ENCODE measurements at places on chromosomes 2 and 18.

- no peak for DNase-seq
Measured at GRCh38 chr2:44936715-44937687, 4.5 kb upstream of the SIX3 start.

DNA sequence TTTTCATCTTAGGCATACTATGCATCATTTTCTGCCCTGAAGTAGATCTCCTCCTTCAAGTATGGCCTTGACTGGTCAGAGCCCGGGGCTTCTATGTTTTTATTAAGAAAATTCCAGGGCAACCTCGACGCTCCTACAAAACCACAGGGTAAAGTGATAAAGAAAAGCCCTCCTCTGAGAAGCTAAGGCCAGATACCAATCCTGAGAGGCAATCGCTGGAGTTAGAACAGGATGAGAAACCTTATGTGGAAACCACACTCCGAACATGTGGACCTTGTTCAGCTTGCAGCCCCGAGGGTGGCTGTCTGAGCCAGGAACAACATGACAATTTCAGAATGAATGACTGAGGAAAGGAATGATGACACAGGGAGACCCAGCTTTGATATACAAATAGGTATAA, 35.6 kb downstream of the RMC1 start:
- DNase-seq, result no peak

GRCh38 chr2:127635380-127636237, 10.3 kb upstream of the GPR17 start:
- DNase-seq, result no peak

- DNase-seq, result no peak
Measured at GRCh38 chr2:136393514-136393913, 275.6 kb upstream of the CXCR4 start.

DNA sequence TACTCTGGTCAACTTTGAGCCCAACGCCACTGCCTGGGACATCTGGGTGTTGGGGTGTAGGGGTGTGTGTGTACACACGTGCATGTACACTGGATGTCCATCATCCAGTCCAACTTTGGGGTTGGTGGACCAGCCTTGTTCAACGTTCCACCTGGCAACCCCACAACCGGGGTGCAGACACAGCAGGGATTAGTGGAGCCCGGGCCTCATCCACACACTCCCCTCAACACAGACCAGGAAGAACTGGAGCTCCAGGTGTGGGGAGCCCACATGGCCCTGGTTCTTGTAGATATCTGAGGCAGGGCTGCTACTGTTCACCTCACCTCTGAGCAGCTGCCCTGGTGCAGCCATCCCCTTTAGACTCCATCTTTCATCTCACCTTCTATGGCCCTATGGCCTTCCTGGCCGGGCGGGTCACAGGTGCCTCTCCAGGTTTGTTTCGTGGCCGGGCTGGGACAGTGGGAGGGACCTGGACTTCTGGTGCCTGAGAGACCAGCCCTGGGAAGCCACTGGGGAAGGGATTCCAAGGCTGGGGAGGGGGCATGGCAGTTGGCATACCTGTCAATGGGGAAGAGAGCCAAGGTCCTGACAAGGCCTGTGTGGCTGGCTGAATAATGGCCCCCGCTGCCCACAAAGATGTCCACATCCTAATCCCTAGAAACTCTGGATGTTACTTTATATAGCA, 7.5 kb downstream of the NEU2 start:
- DNase-seq, result no peak

DNA sequence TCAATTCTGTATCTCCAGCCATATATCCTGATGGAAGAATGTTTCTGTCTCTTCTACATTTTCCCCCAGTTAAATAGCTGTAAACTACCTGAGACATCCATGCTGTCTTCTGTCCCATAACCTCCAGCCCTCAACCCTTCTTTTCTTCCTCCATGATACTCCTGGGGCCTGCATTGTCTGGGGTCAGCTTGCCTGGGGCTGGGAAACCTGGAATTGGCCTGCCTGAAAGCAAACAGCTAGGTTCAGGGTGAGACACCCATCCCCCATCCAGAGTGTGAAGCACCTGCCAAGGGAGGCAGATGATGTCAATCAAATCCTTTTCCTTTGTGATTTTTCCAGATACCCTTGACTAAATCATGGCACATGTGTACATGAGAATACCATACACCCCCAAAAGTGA, 313.7 kb upstream of the MGAT5 start:
- no peak for DNase-seq

DNA sequence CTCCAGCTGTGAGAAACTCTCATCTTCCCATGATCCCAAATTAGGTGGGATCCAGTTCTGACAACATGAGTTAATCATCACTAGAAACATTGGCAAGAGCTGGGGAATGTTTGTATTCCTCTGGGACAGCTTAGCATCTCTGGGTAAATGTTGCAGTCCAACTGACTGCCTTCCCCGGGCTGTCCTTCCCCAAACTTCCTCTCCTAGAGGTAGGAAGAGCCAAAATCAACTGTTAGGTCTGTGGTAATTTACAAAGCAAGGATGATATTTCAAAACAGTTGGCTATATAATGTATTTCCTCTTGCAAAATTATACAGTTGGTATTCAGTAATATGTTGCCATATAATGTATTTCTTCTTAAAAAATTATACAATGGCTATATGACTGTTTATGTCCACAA, 148.5 kb downstream of the MGAT5 start:
- DNase-seq, result no peak

- DNase-seq, result no peak
Measured at GRCh38 chr2:218432676-218433365, 13.9 kb downstream of the VIL1 start.

- no peak for DNase-seq
Measured at GRCh38 chr2:110903548-110903947, 171.2 kb downstream of the ACOXL start.

- DNase-seq, result no peak
Measured at GRCh38 chr2:1642993-1643619, 101.2 kb downstream of the PXDN start.

- no peak for DNase-seq
Measured at GRCh38 chr18:50410894-50411293, 36.0 kb downstream of the SKA1 start.

DNA sequence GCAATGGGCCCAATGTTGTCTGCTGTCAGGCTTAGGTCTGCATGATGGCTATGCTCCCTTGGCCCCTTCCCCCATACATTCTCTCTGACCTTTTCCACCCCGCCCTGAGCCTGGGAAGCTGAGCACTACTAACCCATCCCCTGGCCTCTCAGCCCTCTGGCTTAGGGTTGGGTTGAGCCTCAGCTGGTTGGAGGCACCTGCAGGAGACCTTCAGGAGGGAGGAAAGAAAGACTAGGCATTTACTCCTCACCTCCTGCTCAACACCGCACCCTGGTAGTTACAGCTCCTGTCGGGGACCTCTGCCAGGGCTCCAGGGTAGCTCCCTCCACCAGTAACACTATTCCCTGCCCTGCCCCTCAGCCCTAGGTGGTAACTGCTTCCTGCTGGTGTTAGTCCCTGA, 80.5 kb downstream of the GALNT14 start:
- no peak for DNase-seq

GRCh38 chr2:162475661-162476060, 131.7 kb downstream of the GCA start:
- DNase-seq, result no peak

DNA sequence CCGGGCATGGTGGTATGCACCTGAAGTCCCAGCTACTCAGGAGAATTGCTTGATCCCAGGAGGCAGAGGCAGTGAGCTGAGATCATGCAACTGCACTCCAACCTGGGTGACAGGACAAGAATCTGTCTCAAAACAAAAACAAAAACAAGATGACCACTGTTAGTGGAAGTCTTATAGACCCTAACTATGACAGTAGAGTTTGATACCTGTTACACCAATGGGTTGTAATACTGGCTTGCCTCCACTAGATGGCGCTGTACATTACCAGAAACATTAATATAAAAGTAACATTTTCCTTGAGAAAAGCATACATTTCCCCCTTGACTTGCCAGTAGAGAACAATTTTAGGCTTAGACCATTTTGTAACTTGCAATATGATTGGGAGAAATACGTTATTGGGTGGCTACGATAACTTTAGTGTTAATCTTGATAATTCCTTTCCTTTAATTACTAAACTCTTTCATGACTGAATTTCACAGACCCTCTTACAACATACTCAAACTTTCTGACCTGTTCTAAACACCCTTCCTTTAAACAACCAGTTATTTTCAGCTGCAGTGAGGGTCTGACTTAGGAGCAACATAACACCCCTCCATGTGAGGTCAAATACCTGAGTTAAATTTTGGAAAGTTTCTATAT, 19.5 kb downstream of the SLC25A52 start:
- no peak for DNase-seq

GRCh38 chr2:229346816-229347540, 75.9 kb upstream of the PID1 start:
- DNase-seq, result no peak

DNA sequence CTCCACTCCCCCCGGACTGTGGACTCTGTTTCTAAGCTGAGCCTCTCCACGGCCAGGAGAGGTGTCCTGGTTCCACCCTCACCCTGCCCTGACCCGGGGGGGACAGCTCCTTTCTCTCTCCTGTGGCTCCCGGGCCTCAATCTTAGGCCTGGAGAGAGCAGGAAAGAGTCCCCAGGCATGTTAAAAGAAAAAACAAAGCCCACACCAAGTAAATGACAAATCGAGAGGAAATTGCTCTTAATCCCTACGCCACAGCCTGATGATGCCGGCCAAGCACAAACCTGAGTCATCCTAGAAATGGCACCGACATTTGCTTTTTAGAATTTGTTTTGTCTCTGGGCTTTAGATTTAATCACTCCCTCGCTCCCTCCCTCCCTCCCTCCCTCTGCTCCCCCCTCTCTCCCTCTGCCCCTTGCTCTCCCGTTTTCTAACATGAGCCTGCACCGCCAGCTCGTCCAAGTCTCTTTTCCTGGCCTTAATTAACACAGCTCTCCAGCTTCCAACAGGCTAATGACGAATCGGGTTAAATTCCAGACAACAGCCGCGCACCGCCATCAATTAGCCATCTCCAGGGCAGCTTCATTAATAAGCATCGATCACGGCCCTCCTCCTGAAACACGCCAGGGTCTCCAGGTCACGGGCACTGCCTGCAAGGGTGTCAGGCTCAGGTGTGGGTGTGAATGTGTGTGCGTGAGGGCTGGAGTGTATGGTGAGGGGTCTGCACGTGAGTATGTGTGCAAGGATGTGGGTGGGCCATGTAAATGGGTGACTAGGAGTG, 230.8 kb downstream of the CELF4 start:
- no peak for DNase-seq

GRCh38 chr2:25276569-25277465, 64.9 kb downstream of the DNMT3A start:
- DNase-seq, result no peak
